ENCODE measurements at places on chromosomes 3 and 15.
A peak's percentile ranks its signal among the peaks of the same experiment; 100 is the strongest.

DNA sequence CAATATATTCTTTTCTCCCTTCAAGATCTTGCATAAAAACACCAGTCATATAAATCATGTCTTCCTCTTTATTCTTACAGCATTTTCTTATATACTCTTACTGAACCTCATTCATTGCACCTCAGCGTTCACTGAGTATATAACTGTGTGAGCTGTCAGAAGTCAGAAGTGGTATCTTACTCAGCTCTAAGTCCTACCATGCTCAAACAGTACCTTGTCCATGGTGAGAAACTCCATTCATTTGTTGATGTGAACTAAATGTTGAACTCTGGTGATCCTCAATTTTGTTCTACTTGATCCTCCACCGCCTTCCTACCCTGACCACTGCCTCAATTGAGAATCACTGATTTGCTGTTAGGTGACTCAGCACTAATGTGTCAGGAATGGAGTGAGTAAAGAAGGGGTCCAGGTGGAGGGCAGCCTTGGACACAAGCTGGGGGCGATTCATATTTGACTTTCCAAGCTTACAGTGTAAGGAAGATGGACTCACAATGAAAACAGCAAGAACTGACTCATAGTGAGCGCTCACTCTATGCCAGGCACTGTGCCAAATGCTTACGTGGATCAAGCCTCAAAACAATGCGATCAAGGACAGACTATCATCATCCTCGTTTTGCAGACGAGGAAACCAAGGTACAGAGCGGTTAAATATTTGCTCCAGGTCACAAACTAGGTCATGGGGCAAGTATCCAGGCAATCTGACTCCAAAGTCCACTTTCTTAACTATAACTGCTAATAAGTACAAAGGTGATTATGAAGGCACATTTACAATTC, 13.5 kb upstream of the ZFYVE19 start:
- DNase-seq, result no peak

DNA sequence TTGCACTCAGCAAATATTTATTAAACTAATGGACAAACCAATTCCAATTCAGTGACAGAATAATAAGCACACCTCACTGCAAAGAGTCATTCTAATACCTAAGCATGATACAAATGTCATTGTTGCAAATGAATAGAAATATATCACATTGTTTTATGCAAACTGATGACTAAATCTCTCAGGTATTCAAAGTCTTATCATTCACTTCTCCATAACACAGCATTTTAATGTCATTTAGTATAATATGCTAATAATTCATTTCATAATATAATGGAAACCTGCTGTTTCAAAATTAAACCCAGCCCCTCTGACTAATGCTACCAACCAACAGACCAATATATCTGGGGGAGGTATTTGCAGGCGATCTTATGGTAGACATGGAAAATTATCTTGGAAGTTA, 71.8 kb downstream of the FGF7 start:
- DNase-seq, result no peak

- no peak for DNase-seq
These were observed 1055.7 kb downstream of the NAALADL2 start for GRCh38 chr3:175914785-175915184.

GRCh38 chr3:32842987-32843386, 25.2 kb downstream of the TRIM71 start:
- DNase-seq, result no peak

DNA sequence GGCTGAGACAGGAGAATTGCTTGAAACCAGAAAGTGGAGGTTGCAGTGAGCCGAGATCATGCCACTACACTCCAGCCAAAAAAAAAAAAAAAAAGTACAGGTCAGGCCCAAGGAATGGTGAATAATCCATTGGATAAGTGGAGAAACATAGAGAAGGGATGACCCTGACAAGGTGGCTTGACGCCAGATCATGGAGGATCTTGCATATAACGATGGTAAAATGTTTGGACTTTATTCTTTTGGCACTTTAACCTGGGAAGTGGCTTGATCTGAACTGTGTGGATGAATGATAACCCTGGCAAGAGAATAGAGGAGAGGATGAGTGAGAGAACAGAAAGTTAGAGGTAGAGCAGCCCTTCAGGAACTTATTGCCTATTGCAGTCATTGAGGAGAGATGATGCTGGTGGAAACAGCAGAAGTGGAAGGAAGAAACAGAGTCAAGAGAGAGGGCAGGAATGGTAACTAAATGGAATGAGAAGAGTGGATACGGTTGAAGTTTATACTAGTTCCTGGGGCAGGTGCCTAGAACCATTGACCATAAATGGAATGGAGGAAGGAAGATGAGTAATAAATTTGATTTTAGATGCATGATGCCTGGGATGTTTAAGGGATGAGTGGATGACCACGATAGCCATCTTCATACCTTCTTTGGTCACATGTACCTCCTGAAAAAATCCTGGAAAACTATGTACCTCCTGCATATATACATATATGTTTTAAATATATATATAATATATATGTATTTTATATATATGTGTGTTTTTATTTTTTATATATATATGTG, 57.8 kb downstream of the BLM start:
- DNase-seq, result no peak

- DNase-seq, result peak; percentile 55
These were observed 45.6 kb downstream of the CPN2 start for GRCh38 chr3:194305356-194306108.

GRCh38 chr3:134338516-134339261, 35.6 kb downstream of the AMOTL2 start:
- peak; percentile 76 for DNase-seq

DNA sequence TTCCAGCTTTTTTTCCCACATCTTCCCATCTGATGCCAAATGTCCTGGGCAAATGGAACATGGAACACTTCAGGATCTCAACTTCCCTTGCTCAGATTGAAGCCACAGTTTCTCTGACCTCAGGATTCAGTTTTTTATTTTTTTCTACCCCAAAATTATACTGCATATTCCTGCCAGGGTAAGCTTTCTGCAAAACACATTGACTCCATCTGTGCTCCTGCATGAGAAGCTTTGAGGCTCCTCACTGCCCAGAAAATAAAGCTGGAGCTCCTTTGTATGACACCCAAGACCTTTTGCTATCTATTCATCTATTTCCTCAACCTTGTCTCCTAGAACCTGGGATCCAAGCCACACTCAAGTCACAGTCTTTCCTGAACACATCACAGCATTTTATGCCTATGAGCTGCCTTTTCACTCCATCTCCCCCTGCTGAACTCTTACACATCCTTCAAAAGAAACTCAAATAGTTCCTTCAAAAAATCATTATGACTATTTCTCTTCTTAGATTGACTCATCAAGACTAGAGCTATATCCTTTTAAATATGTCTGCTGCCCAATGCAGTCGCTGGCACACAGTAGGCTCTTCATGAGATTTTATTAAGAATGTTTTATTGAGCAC, 57.4 kb upstream of the PSMD6 start:
- no peak for DNase-seq

DNA sequence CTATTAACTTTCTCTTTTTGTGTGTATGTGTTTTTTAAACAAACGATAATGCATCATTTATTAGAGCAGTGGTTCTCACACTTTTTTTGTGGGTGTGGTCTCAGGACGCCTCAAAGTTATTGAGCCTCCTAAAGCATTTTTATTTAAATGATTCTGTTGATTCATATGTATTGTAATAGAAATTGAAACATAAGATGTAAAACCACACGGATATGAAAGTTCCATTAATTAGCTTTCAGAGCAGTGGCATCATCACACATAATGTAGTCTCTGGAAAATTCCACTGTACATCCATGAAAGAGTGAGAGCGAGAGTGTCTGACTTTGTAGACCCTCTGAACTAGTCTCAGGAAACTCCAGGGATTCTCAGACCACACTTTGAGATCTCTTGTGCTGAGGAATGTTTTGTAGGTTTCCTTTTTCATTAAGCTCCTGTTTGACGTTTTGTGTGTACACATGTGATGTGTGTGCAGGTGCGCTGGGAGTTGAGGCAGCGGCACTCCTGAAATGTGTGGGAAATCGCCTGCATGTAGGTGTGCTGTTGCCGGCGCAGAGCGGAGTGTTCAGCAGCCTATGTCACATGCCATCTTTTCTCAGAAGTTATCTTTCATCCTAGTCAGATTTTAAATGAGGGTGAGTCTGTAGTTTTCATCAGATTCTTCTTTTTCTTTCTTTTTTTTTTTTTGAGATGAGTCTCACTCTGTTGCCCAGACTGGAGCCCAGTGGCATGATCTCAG, 5.3 kb upstream of the TRAK1 start:
- DNase-seq, result no peak

DNA sequence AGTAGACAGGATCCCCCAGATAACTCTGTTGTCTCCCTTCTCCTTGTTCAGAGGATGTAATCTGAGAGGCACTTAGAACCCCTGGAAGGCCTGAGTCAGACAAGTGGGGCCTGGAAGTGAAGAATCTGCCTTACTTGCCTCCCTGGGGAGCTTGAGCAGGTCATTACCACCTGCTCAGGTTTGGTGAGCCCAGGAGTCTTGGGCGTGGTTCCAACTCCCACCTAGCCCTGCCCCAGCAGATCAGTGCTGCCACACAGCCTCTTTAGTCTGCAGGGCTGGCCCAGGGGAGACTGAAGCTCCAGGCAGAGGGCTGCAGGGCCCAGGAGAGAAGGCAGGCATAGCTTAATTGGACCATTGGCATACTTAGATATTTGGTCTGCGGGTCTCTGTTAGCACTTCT, 230.0 kb downstream of the ERC2 start:
- no peak for DNase-seq

DNA sequence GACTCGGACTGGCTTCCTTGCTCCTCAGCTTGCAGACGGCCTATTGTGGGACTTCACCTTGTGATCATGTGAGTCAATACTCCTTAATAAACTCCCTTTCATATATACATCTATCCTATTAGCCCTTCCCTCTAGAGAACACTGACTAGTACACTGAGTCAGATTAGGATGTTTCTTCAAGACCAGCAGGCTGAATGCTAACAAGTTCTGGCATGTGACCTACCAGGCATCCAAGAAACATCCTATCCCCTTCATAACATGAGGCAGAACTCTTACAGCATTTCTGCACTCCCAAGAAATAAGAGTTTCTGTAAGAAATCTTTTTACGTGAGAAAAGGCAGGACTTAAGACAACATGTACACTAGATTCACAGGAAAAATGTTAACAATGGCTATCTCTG, 9.3 kb downstream of the CFAP92 start:
- DNase-seq, result no peak

GRCh38 chr15:59522988-59523461, 85.0 kb downstream of the FAM81A start:
- DNase-seq, result no peak

GRCh38 chr3:194058189-194058571, 77.8 kb upstream of the HES1 start:
- DNase-seq, result no peak

- peak; percentile 43 for DNase-seq
These were observed 42.7 kb upstream of the ATP2B2 start for GRCh38 chr3:10547841-10548783.

DNA sequence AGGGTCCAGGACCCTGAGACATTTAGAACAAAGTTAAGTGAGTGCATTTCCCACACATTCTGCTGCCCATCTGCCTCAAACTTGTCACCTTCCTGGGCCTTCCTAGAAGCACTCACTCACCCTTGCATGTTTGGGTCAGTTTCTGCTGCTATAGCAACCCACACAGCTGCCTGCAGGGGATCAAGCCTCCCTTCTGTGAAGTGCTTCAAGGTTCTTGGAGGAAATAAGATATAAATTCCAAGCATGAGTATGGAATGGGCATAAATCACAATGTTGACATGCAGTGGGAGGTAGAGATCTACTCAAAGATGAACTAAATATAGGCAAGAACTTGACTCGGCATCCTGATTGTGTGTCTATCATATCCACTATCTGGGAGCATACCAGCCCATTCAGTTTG, 140.4 kb downstream of the SLC9A9 start:
- no peak for DNase-seq

DNA sequence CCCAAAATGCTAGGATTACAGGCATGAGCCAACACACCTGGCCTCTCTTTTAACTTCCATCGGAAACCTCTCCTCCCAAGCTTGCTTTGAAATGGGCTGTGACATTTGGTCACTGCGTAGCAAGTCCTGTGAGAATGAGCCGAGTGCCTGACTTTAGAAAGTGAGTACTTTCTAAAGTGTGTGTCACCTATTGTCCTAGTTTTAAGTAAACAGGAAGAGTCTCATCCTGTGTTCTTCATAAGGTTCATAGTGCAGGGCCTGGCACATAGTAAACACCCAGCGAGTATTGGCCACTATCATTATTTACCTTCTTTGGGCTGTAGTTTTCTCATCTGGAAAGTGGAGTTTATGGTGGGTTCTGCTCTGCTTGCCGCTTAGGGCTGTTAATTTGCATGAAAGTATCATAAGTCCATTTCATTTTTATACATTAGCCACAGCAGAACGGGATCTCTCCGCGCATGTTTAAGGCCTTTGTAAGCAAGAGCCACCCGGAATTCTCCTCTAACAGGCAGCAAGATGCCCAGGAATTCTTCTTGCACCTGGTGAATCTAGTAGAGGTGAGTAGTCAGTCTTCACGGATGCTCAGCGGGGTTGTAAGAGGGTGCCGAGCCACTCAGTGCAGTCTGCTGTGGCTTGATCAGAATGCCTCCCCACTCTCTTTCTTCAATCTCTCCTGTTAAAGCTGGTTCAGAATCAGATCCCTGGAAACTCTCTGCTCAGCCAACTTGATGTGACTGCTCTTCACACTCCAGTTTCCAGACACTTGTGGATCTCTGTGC, 87.2 kb downstream of the USP13 start:
- no peak for DNase-seq

GRCh38 chr15:33094336-33094735, 100.2 kb downstream of the FMN1 start:
- DNase-seq, result no peak

DNA sequence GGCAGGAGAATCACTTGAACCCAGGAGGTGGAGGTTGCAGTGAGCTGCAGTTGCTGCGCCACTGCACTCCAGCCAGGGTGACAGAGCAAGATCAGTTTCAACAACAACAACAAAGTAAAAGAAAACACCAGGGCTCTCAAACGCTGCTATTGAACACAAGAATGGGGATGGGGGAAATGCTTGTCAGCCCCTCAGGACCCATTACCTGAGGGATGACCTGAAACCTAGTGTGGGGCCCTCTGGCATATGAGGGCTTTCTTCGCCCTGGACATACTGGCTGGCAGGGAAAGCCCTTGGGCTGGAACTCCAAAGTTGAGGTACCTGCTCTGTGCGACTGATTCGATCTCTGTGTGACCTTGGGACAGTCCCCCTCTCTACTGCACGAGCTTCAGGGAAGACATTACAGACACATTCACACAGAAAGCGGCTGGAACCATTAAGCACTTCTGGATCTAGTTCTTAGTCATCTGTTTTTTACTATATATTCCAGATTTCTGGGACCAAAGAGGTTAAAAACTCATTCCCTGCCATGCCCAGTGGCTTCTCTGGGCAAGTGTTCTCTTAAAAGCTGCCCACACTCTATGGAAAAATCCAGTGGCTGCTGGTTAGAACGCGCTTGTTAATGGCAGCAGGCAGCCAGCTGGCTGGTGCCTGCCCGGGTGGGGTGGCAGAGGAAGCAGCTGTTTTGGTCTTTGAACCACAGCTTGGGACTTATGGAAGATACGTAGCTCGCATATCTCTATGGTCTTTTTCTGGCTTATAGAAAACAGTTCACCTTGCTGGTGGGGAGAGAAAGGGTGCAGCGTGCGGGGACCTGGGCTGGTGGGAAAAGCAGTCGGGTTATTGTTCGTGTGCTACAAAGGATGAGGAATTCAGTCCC, 57.2 kb downstream of the ATP1B3 start:
- DNase-seq, result peak; percentile 51

GRCh38 chr15:69744391-69745162, 292.0 kb downstream of the RPLP1 start:
- no peak for DNase-seq

- no peak for DNase-seq
These were observed 76.3 kb downstream of the SLC9A9 start for GRCh38 chr3:143771939-143772338.

All from mesenteric fat pad (tissue), 1 donor.